ENCODE measurements at places on chromosomes 4 and X.

GRCh38 chrX:153547195-153547594, 29.8 kb downstream of the ATP2B3 start:
- DNase-seq: no peak

- no peak for DNase-seq
Observed at GRCh38 chrX:11103006-11103405, 8.1 kb upstream of the HCCS start.

- DNase-seq: no peak
Observed at GRCh38 chr4:112153211-112153791, 8.0 kb downstream of the FAM241A start.

GRCh38 chr4:23373261-23373660, 516.6 kb downstream of the PPARGC1A start:
- DNase-seq: peak; percentile 70

- DNase-seq: no peak
Observed at GRCh38 chrX:77428551-77428950, 18.6 kb upstream of the FGF16 start.

DNA sequence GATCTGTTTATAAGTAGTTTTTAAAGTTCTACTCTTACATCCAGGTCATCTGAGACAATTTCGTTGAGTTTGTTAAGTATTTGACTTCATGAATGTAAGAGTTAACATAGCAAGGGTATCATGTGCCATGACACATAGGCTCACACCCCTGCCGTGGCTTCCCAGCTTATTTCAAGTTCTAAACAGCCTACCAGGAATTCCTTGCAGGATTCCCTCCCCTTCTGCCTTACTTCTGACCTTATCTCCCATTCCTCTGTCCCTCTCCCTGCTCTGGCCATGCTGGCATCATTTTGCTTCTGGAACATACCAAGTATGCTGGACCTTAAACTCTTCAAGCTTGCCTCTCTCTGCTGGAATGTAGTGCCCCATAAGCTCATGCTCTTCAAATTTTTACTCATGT, 369.9 kb upstream of the PCDH7 start:
- DNase-seq: no peak

DNA sequence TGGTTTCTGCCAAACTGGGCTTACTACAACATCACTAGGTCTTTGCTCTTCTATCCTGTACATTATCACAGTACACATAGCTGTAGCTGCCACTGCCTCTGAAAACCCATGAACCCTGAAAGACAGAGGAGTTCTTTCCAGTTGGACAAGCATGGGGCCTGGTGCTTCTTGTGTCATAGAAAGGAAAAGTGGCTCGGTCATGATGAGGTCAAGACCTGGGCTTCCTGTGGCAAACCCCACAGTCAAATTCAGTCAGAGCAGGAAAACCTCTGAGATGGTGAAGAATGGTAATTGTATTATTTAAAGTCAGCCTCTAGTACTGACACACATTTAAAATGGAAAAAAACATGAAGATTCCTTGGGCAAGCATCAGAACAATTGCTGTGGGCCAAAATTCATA, 133.3 kb upstream of the PRPS2 start:
- DNase-seq: no peak

DNA sequence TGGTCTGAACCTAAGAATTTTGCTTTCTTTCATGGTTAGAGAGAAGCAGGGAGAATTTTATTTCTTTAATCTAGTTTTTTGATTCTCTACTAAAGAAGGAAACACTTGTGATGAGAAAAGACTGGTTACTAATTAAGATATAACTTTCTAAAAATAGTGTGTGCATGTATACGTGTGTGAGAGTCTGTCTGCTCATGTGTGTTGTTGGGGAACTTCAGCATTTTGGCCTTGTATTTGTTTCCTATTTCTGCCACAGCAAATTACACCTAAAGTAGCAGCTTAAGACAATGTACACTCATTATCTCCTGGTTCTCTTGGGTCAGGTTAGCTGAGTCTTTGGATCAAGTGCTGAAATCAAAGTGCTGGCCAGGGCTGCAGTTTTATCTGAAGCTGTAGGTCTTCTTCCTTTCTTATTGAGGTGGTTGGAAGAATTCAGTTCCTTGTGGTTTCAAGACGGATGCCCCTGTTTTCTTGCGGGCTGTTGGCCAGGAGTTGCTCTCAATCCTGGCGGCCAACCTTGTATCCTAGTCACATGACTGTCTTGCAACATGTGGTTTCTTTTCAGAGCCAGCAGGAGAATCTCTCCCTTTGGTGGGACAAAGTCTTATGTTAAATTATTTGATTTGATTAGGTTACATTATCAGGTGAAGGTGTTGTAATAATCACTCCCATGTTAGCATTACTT, 188.4 kb upstream of the CLNK start:
- DNase-seq: no peak

DNA sequence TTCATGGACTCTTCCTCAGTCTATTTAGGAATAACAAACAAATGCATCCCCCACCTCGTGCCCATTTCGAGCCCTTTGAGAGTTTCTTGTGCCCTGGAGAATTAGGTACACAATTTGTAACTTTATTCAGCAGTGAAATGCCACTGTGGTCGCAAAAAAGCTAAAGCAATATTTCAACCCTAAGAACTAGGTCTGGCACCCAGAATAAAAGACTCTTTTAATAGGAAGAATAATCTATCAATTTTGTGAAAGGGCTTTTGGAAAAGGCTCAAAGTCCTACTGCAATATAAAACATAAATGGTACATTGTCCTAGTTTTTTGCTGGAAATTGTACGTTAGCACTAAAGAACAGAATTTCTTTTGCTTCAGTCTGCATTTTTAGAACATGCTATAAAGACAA, 304.6 kb upstream of the TENM3 start:
- DNase-seq: no peak

DNA sequence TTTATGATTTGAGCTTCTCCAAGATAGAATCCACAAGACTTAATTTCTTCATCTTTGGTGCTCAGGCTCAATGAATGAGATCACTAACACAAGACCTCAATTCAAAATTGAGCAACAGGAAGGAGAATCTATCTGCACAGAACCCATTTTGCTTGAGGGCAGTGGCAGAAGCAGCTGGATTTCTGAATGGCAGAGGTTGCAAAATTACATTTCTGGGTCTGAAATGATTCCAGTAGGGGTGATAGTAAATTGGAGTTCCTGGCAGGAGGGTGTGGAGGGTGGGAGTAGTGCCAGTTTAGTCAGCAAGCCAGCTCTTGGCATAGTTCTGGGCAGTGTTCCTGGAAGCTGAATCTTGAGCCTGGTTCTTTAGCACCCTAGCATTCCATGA, 281.1 kb downstream of the SLC7A11 start:
- peak; percentile 66 for DNase-seq

GRCh38 chrX:41085878-41086626, 807 bp downstream of the USP9X start:
- DNase-seq: no peak

- no peak for DNase-seq
Observed at GRCh38 chrX:13074297-13075262, 30.2 kb upstream of the FAM9C start.

- DNase-seq: no peak
Observed at GRCh38 chrX:131728295-131729145, 184.6 kb downstream of the OR13H1 start.

- no peak for DNase-seq
Observed at GRCh38 chrX:115233497-115234455, at the start of gene LRCH2. Gene LRCH2, minus strand, starts transcription at chrX:115234096. Its CDS starts 55 bp downstream, at chrX:115234041.

- DNase-seq: no peak
Observed at GRCh38 chr4:10640561-10641201, 43.9 kb downstream of the CLNK start.

GRCh38 chrX:40871385-40872082, 136.2 kb upstream of the MED14 start:
- no peak for DNase-seq

- DNase-seq: no peak
Observed at GRCh38 chrX:1397441-1398270, 5.7 kb upstream of the SLC25A6 start.

DNA sequence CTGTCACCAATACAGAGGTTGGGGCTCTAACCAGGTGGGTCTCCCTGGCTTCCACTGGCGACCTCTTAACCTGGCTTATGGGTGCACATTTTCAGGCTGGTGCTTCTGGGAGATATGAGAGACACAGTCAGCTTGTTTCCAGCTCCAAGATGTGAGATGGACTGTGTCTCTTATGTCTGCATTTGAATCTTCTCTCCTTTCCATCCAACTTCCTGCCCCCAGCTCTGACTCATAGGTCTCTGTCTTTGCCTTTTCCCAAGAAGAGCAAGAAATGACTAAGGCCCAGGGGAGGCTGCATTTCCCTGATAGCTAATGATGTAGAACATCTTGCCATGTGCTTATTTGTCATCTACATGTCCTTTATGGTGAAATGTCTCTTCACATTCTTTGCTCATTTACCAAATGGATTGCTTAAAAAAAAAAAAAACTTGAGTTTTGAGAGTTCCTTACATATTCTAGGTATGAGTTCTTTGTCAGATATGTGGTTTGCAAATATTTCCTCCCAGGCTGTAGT, 3.2 kb upstream of the UXT start:
- DNase-seq: peak; percentile 71

GRCh38 chr4:153725831-153726154, 34.0 kb downstream of the RNF175 start:
- no peak for DNase-seq

DNA sequence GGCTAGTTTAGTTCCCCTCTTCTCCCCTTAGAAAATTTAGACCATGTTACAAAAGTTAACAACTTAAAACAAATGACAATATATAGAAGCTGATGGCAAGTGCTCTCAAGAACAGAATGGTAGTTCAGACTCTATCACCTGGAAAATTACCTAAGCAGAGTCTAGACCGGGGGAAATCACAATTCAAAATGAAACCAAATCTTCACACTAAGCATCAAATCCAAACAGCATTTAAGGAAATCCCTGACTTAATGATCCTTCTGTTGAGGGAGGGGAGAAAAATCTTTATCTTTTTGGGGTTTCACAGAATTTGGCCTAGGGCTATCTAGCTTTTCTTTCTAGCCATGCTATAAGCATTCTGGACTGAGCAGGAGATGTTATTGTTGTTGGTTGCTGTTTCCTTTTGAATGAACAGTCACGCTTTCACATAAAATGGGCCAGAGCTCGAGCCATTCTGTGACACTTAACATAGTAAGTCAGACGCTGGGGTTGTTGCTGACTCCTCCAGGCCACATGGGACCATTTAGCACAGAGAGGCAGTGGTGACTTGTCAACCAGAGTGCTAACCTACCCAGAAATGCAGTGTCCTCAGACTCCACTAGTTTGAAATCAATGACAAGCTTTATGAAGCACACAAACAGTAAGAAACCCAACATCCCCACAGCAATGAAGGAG, 16.0 kb upstream of the LSM6 start:
- DNase-seq: no peak

DNA sequence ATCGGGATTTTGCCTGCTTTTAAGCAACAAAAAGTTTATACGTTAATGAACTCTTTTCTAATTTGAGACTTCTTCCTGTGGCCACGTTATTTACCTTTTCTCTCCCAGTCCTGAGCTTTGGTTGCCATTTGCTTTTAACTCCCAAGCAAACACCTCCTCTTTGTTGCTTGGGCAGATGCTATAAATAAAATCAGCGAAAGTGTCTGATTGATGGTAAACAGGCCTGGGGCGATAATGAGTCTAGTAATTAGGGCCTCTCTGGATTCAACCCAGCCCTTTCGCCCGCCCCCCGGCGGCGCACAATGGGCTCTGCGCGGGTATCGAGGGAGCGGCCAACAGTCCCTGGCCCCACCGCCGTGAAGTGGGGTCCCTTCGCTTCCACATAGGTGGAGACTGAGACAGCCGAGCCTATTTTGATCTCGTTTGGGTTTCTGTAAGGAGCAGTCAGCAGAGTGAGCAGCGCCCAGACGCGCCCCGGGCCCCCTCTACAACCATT, 790 bp downstream of the CLGN start:
- no peak for DNase-seq

- DNase-seq: peak; percentile 55
Observed at GRCh38 chr4:152342293-152342692, 193.6 kb downstream of the FBXW7 start.

DNA sequence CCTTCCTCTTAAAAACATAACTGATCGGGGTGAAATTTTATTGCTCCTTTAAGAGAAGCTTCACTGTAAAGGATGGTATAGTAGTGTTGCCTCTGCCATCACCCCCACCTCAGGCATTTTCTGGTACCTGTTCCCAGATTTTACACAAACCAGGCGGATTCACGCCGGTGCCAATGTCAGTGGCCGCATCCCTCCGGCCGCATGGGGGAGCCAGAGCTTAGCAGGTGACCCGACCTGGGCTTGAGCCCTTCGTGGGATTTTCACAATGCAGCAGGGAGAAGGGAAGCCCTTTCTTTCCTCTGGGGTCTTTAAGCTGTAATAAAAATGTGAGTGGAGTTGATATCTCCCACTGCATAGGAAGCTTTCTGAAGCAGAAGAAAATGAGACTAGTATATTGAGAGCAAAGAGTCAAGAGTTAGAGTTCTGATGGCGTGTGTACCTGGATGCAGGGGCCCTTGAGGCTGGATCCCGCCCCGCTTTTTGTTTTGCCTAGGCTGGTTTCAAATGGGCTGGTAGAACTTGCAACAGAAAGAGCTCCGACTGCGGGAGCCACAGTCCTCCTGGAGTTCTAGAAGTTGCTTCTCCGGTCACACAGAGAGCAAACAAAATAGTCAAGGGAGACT, 59.4 kb downstream of the POLR2B start:
- no peak for DNase-seq

GRCh38 chrX:101407167-101407747, 468 bp downstream of the GLA start:
- no peak for DNase-seq

- no peak for DNase-seq
Observed at GRCh38 chrX:96841325-96841724, 42.4 kb upstream of the RPA4 start.

- DNase-seq: peak; percentile 1
Observed at GRCh38 chrX:41127477-41128192, 42.4 kb downstream of the USP9X start.

DNA sequence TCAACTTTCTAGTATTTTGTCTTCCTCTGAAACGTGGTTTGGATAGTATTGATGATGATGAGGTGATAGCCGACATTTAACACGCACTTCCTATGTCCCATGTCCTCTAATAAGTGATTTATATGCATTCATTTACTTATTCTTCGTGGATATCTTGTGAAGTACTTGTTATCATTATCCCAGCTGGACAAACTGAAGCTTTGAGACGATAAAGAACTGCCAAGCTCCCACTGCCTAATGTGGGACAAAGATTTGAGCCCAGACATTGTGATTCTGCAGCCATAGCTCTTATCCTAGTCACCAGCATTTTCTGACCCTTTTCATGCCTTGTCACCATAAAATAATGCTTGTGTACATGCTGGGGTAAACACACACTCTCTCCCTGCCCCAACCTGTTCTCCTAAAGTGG, 92.5 kb downstream of the RAPGEF2 start:
- DNase-seq: no peak

DNA sequence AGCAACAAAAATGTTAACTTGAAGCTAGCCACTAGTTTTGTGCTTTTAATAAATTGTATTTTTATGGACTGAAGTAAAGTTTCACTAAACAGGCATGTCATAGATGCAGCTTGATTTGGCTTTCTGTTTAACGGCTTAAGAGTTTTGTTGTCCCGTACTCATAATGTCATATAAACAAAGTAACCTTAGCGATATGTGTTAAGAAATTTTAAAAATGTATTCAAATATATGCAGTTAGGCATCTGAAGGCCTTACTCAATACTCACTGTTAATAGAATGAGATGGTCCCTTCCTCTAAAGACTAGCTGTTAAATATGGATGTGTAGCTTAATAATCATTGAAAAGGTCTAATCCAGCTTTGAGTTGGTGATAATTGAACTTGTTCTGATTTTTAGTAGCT, 1.0 kb upstream of the SCLT1 start:
- no peak for DNase-seq
